ENCODE measurements at places on chromosomes 2 and 18. TPM values are rescaled to one million over a fixed set of nuclear protein-coding genes. Genes with fewer than 3 reads are reported as not detected.

SERPINB10 gene
- total RNA-seq, result 1.7 TPM

GDF7 gene
- 0.03 TPM for total RNA-seq

UPP2 gene
- total RNA-seq, result not detected

MRPL53 gene
- 30.4 TPM for total RNA-seq

KLHL30 gene
- 0.50 TPM for total RNA-seq

ATP6V1B1 gene
- not detected for total RNA-seq

DNA sequence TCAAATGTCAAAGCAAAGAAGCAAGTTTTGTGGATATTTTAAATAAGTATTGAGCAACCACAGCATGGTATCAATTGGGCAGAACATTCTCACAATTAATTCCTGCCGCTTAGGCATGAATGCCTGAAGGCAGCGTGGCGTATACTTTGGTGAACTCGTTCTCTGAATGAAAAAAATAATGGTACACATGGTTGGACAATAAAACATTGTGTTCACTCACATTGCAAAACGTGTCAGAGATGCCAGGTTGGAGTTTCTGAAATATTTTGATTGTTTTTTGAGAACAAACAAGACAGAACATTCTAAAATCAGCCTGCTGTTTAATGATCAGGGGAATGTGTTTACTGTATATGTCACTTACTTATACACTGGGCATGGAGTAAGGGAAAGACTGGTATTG, 254.2 kb downstream of the CDH2 start:
- no peak for DNase-seq

GRCh38 chr18:13379930-13380690, 161.6 kb downstream of the LDLRAD4 start:
- no peak for DNase-seq

DNA sequence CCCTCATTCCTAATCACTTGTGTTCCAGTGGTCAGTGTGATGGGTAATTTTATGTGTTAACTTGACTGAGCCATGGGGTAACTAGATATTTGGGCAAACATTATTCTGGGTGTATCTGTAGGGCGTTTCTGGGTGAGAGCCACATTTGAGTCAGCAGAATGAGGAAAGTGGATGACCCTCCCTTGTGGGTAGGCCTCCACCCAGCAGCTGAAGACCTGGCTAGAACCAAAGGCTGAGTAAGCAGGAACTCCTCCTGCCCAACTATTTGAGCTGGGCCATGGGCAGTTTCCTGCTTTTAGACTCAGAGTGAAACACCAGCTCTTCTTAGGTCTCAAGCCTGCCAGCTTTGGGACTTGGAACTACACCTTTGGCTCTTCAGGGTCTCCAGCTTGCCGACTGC, 141.8 kb downstream of the ACKR3 start:
- no peak for DNase-seq

DNA sequence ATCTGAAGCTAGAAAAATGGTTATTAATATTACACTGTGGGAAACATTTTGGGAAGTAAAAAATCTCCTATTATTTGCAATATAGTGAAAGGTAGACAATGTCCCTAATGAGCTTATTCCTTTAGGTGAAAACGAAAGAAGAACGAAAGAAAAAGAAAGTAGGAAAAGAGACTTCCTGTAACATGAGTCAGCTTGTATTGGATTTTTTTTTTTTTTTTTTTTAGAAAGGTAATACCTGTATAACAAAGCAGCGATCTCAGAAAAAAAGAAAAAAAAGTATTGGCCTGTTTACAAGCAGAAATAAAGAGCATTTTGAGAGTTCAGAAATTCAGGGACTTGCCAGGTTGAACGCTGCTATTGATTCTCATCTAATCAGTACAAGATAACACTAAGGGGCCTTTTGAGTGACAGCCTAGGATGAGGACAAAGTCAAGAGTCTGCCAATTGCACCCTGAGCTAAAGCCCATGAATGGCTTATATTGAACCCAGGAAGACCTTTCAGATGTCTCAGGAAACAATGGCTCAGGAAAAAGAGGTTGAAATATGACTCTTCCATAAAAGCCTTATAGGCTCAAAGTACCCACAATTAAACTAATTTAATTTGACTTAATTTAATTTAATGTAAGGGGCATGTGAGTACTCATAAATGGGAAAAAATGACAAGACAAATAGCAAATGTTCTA, 615.6 kb upstream of the CDH2 start:
- DNase-seq, result no peak

DNA sequence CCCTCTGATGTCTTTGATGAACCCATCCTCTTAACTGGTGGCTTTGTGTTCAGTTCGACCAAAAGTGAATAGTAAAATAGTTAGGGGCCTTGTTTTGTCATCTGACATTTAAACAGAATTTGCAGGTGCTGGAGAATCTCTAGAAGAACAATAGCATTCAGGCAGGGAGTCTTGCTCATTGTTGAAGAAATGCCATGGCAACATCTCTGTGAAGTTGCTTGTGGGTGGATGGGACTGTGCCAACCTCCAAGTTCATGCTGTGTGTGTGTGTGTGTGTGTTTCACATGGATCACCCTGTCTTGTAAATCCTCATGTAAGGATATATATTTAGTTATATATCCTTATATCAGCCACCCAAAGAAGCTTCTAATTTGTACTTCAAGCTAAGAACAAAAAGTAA, 66.7 kb downstream of the SKA1 start:
- DNase-seq, result no peak

- no peak for DNase-seq
Measured at GRCh38 chr2:64643838-64644457, 9.8 kb downstream of the SERTAD2 start.

- DNase-seq, result no peak
Measured at GRCh38 chr2:47043891-47044239, 111.2 kb downstream of the STPG4 start.

DNA sequence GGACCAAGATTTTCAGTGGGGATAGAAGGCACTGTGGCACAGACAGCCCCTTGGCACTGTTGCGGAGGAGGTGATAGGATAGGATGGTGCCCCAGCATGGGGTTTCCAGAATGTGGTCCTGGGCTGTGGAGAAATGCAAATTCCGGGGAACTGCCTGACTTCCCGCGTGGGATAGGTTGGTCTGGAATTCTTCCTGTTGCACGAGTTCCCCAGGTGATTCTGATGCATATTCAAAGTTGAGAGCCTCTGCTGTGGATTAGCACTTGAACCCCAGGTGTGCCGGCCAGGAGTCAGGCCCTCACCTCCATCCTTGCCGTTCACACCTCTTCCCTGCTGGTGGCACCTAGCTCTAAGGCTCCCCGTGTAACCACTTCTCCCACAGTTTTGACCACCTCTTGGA, 15.5 kb downstream of the NCK2 start:
- DNase-seq, result no peak

GRCh38 chr2:233473386-233473791, 93.2 kb downstream of the USP40 start:
- DNase-seq, result peak; percentile 36

DNA sequence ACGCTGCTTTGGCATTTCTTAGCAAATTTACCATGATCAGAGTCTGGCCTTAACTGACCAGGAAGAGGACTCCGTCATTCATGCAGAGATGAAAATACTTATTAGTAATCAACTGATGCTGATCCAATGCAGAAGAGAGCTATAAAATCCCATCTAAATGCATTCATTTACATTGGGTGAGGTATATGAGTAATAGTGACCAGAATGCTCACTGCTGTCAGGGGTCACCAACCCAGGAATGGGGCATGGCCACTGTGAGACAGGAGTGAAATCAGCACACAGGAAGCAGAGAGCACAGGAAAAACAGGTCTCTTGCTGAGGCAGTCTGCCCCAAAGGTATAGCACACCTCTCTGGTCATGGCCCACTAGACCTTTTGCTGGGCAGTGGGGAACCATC, 68.1 kb upstream of the TMEM247 start:
- DNase-seq, result no peak

DNA sequence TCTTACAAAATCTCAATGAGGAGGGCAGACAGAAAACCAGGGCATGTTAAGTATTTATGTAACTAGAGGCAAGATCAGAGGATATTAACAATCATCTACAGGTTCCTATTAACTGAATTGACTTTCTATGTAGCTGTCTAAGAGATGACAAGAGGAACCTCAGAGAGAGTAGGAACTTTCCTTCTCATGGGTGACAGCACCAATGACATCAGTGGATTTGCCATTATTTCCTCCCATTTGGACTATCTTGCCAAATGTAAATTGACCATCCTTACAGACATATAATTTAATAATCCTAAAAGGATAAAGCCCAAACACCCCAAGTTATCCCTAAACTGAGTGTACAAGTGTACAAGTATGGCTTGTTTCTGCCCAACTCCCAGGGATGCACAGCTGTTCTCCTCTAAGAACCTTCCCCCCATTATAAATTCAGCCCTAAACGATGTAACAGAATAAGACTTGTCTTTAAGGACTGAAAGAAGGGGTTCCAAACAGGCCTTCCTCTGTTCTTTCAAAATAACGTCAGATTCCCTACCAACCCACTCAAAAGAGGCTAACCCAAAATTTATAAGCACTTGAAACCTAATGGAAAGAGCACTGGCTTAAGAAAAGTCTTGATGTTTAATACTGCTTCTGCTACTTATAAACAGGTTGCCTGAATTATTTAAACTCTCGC, 73.4 kb upstream of the CHAC2 start:
- no peak for DNase-seq

- DNase-seq, result no peak
Measured at GRCh38 chr18:4017480-4017879, 437.6 kb downstream of the DLGAP1 start.

Measured in SJSA1 (cell line).